NB4 (cell line): ENCODE measurements at places on chromosomes 7 and 10.

DNA sequence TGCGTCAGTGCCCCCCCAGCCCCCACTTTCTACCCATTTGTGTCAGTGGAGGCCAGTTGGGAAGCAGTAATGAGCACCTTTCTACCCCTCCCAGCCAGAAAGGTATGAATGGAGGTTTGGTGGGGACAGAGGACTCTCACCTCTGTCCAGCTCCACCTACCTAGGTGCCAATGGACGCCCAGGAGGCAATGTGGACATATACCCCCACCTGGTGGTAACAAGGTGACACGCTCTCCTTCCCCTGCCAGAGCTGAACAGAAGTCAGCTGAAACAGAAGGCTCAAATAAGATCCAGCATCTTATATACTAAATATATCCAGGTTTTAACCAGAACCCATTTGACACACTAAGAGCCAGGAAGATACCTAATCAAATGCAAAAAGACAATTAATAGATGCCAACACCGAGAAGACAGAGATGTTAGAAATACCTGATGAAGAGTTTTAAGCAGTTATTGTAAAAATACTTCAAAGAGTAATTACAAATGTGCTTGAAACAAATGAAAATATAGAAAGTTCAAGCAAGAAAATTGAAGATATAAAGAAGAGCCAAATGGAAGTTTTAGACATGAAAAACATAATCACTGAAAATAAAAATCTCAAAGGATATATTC lies 18.4 kb upstream of the SORCS3 start:
- DNase-seq = peak; percentile 15

- no peak for DNase-seq
Measured at GRCh38 chr7:45389073-45389872, 184.9 kb upstream of the ADCY1 start.

DNA sequence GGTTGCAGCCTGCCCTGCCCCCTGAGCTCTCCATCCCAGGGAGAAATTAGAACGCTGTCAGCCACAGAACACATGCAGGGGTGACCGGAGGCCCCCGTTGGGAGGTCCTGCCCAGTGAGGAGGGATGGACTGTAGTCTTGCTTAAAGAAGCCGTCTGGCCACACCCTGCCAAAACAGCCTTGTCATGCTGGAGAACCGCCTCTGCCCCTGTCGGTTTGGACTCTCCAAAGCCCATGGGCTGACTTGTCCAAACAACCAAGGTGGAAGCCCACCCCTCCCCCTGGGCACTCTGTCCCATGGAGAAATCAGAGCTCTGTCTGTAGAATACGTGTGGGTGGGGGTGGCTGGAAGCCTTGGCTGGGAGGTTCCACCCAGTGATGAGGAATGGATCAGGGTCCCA lies 12.7 kb upstream of the TBATA start:
- DNase-seq = no peak

- DNase-seq = no peak
Measured at GRCh38 chr10:12466704-12467305, 117.5 kb downstream of the CAMK1D start.

DNA sequence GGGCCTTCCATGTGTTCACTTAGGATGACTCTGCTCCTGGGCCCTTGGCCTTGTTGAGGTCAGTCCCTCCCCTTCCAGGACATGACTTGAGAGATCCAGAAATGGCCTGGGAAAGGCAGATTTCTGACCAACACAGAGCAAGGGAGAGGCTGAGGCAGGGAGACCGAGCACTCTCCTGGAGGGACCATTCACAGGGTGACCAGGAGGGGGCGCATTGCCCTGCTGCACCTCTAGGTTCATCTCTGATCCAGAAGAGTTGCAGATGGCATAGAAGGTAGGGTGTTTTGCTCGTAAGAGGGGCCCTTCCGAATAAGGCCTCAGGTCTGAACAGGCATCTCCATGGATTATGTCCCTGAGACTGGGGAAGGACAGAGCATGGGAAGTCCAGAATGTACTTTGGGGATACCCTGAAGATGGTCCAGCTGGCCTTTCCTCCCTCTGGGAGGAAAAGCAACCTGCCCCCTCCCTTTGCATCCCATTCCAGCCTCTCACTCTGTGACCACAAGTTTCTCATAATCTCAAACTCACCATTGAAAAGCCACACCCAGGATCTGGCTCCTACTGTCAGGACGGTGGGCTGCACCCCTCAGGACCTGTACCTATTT lies 6.6 kb downstream of the DMBT1 start:
- peak; percentile 51 for DNase-seq

DNA sequence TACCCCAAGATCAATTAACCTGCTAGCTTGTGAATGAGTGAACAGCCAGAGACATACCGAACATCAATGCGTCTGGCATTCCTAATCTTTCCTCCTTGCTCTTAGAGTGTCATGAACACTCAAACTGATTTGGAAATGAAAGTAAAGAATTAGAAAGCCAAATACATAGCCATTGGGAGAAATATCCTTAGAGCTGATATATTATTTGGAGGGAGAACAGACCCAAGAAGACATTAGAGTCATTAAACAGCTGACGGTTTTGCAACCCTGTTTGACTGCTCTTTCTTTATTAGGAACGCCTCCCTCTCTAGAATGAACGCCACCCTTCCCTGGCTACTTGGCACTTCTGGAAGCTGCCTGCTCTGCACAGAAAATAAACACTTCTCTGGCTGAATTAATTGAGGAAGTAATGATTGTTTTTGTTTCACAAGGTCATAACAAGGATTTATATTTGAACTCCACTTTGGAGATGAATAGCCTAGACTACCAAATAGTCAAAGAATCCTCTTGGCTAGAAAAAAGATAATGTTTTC lies 42.8 kb downstream of the CTTNBP2 start:
- DNase-seq = no peak

GRCh38 chr10:117804470-117805011 lies 242.2 kb downstream of the RAB11FIP2 start:
- no peak for DNase-seq

DNA sequence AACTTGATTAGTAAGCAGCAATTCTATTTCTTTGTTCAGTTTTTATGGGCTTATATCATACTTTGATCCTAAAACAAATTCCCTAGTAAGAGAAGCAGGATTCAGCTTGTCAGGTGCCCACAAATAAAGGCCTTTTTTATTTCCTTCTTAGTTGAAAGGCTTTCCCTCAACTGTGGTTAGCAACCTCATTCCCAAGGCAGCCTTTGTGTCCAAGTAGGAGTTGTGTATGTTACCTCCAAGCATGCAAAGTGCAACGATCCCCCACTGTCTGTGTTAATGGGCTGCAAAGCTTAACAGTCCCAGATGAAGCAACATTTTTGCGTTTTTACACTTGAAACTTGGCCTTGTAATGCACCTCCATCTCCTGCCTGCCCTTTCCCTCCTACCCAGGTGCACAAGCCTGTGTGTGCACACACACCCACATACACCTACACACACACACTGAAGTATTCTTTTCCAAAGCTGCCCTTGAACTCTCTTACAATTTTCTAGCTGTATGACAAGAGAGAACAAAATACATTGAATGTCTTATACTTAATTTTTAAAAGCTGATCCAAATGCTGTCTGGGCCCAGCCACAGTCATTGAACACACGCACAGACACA lies 278.2 kb downstream of the SNX13 start:
- DNase-seq = no peak

DNA sequence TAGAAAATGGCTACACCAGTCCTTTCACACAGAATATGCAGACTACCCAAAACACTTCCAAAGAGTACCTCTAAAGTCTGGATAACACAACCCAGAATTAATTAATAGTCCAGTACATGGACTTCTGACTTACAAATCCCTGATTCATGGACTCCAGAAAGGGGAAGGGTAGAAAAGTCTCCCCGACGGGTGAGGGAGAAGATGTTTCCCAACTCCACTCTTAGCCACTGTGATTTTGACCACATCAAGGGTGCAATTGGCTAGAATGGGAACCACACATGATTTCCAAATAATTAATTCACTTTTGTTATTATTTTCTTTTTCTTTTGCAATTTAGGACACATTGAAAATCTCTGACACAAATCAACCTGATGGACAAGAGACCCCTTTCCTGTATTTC lies 1.4 kb downstream of the TMEM130 start:
- DNase-seq = peak; percentile 56

GRCh38 chr10:100130831-100131230 lies 49.2 kb upstream of the CPN1 start:
- no peak for DNase-seq

DNA sequence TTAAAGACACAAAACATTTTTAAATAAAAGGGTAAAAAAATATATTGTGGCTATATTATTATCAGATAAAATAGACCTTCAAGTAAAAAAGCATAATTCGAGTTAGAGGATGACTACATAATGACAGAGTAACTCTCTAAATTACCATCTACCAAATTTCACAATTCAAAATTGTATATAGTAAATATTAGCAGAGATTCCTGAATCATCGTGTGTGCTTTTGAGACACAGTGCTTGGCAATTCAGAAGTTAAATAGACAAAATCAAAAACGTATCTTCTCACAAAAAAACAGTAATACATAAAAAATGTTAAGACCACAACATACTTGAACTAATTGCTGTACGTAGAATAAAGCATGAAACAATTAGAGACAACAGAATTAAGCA lies 110.4 kb downstream of the AHR start:
- no peak for DNase-seq

- no peak for DNase-seq
Measured at GRCh38 chr7:47202146-47202783, 379.6 kb downstream of the TNS3 start.

DNA sequence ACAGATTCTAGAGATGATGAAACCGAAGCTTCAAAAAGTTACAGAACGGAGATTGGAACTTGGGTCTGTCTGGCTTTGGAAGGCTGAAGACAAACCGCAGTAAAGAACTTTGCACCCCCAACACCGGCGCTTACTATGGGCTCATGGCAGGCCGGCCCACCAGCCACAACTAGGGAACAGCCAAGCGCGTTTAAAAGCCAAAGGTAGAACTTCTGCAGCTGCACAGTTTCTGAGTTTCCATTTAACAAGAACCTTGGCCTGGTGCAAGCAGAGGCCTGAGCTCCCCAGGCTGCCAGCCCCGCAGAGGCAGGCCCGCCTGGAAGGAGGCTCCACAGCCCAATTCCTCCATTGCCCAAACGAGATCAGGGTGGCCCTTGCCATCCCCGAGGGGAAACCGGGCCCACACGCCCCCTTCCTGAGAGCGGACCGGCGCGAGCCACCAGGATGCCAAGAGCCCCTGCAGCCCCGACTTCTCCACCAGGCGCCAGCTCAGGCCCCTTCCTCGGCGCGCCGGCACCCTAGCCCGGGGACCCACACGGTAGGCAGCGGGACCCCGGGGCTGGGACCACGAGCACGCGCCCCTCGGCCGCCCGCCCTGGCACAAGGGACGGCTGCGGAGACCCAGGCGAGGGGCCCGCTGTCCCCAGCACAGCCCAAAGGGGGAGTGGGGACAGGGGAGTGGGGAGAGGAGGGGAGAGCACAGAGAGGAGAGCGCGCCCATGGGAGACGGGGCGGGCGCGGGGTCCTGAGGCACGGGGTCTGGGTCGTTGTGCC lies 566 bp downstream of the MAD1L1 start:
- peak; percentile 66 for DNase-seq

GRCh38 chr10:132204781-132205473 lies 18.2 kb downstream of the DPYSL4 start:
- no peak for DNase-seq

DNA sequence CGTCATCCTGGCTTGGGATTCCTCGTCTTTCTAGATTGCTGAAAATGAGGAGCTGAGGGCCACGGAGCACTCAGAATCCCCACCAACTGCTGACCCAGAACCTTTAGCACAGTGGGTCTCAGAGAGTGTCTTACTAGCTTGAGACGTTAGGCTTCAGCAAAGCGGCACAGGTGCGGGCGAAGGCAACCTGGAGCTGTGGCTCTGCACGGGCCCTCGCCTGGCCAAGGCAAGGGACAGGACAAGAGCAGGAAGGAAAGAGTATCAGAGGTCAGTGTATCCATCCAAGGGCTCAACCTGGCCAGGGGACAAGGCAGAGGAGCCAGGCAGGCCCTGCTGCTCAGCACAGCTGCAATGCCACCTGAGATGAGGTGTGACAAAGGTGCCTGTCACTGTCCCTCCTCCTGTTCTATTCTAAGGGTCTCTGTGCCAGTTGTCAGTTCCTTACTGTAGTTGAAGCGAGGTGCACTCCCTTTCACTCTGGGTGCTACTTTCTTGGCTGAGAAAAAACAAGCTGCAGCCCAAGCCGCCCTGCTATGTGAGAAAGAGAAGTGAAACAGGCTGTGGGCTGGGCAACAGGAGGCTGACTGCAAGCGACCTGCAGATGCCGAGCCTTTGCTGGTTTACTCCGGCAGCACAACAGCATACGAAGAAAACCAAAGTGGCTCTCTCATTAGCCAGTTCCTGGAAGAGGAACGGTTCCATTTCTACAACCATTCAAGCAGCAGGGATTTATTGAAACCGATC lies 33.3 kb upstream of the KDM7A start:
- DNase-seq = peak; percentile 88

GRCh38 chr10:124149189-124150042 lies 56.0 kb upstream of the CHST15 start:
- DNase-seq = no peak

GRCh38 chr7:27248911-27249723 lies 6.5 kb downstream of the EVX1 start:
- peak; percentile 86 for DNase-seq

DNA sequence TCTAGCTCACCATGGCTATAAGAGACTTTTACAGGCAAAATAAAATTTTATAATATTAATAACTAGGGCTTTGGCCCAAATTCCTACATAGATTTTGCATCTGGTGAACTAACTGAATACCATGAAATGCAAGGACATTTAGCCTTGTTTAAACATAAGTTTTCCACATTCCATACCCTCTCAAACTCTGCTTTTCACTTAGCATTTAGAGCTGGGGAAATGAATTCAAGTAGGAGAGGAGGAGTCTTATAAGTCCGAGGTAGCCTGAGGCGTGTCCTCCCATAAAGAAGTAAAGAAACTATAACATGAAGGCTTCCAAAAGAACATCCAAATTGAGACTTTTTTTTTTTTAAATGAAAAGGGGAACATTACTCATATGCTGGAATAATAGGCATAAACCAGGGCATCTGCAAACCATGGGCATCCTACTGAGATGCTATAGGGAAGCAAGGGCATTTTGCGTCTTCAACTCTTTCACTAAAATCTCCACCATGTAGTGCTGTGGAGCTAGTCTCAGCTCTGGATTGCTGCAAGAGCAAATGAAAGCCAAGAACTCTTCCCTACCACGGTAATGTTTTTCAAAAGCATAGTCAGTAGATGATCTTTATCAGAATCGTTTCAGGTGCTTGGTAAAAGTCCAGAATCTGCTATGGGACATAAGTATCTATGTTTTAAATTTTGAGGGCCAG lies 79.1 kb downstream of the PALS2 start:
- DNase-seq = no peak

- DNase-seq = no peak
Measured at GRCh38 chr10:67319976-67320375, 376.0 kb downstream of the CTNNA3 start.
